ENCODE measurements at places on chromosomes 1 and 21. TPM values are rescaled to one million over a fixed set of nuclear protein-coding genes. Genes with fewer than 3 reads are reported as not detected.

Gene FCRL5
- total RNA-seq: not detected

Gene GSTM4
- total RNA-seq: 9.9 TPM

Gene ECM1
- 1.5 TPM for total RNA-seq

Gene FOXD3
- total RNA-seq: not detected

Gene RGS18
- total RNA-seq: not detected

Gene SYT14
- not detected for total RNA-seq

Gene S100A16
- total RNA-seq: not detected

Gene AUNIP
- total RNA-seq: 12.0 TPM

Gene SLC44A5
- not detected for total RNA-seq

Gene SNRNP40
- 132 TPM for total RNA-seq

Gene CLCNKB
- total RNA-seq: not detected

Gene GBP6
- total RNA-seq: 0.40 TPM

Gene PLA2G2A
- not detected for total RNA-seq

Gene RHEX
- not detected for total RNA-seq

Gene MMP23B
- total RNA-seq: 1.5 TPM

Gene KCND3
- not detected for total RNA-seq

Gene DNAJC6
- total RNA-seq: 4.0 TPM

Gene OR2L13
- total RNA-seq: not detected

Gene DHX9
- total RNA-seq: 355 TPM

Gene NBPF6
- total RNA-seq: 0.40 TPM

Gene PAQR7
- total RNA-seq: 6.8 TPM

Gene UTS2
- total RNA-seq: not detected
